Effector CD4-positive, alpha-beta T cell (primary cell): ENCODE measurements at places on chromosomes 2 and 18.

DNA sequence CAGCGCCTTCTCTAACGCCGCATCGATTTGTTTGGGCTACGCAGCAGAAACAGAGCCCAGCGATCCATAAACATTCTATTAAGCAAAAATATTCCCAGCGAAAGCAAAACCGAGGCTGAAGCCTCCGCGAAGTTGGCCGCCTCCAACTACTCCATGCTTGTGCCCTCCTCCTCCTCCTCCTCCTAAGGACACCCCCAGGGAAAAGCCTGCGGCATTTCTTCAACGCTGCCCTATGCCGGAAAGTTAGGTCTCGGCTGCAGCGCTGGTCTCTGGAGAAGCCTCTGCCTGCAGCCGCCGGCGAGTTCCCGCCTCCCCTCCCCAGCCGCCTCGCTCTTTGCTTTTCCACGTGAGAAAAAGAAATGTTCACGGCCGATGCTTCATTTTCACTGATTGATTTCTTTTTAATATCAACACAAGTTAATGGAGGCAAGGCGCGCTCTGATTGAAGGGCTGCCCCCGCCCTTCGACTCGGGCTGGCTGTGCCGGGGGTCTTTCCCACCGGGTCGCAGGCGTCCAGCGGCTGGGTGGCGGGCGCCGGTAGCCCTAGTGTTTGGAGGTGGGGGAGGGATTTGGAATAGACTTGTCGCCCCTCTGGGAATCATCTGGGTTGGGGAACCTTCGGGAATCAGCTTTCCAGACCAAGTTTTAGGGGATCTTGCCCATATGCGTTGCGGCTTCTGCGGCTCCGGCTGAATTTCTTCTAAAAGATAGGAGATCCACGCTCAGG, 3.9 kb downstream of the NRP2 start:
- no peak for DNase-seq

GRCh38 chr2:9212010-9212635, 5.5 kb downstream of the ASAP2 start:
- DNase-seq, result no peak

DNA sequence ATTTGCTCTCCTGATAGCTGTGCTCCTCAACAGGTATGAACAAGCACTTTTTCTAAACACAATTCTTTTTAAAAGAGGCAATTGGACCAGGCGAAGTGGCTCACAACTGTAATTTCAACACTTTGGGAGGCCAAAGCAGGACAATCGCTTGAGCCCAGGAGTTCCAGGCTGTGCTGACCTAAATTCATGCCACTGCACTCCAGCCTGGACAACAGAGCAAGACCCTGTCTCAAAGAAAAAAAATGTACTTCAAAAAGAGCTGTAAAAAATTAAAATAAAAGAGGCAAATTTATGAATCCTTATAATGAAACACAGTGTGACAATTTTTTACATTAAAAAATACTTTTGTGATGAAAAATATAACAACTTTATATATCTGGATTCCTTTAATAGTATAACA, 1.8 kb upstream of the FAM124B start:
- DNase-seq, result no peak

DNA sequence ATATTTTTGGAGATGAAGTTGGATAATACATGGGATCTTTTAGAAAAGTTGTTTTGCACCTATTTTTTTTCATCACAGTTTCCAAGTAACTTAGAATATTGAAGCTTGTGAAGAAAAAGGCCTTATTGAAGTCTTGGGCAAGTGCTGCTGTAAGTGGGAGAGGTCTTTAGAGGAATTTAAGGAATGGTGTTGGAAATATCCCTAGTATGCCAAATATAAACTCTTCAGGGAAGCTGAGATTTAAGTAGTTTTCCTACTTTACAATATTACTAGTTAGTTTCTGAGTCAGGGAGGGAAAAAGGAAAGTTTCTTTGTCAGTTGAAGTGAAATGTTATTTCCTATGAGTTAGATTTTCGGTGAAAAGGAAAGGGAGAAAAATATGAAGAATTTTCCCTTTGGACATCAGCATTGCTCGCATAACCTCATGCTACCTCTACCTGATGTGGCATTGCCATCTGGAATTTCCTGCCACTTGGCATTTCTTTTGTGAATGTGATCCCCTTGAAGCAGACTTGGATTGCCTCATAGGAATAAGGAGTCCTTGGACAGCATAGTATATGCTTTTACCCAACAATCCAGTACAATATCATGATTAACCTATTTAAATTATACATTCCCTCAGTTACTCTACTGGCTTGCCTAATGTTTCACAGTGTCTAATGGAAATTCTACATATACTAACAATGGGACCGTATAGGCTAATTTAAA, 12.1 kb downstream of the PLEKHH2 start:
- no peak for DNase-seq

DNA sequence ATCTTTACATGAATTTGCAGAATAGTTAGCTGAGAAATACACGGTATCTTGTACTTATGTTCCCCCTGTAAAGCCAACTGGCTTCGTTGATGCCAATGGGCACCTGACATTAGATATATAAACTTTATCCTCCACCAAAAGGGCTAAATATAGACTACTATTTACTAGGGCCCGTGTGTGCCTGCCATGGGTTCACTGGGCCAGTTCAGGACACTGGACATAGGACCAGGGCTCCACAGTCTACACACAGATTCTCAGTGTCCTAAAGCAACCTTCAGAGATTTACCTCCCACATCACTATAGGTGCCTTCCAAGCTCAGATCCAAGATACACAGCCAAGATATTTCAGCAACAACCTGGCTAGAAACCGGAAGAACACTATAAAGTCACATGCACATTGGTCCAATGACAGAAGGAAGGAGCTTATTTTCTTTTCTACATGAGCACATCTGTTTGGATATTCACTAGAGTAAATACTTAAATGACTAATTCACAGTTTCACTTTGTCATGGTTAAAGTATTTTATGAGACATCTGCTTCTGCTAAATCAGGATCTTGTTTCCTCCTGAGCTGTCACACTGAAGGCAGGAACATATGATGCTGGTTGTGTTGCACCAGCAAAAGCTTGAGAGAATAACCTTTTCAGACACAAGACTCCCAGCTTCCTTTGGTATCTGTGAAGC, 95.1 kb downstream of the MYO5B start:
- DNase-seq, result no peak

DNA sequence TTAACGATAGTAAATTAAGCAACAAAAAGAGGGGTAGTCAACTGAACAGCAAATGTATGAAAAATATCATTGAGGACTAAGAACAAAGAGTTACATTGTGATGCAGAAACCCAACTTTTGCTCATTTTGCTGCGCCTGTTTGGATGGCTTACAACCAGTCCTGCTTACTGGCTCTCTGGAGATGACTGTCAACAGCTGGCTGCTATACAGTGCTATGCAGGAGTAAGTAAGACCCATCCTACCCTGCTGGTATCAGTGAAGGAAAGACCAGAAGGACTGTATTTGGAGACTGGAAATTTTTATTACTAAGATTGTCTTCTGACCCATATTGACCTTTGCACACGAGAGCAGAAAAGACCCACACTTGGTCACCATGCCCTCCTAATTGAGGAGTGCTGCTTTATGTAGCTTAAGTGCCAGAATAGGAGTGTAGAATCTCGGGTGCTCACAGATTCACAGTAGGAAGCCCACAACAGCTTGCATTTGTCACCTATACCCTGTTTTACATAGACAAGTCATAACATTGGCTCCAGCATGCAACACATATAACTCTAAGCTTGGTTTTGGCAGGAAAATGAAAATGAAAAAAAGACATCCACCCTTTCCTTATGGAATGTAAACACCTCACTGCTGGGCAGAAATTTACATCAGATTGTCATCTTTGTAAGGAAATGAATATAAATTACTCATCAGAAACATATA, 1915.0 kb upstream of the CELF4 start:
- DNase-seq, result no peak
